ENCODE measurements at places on chromosomes 12 and 14. TPM values are rescaled to one million over a fixed set of nuclear protein-coding genes. Genes with fewer than 3 reads are reported as not detected.

- H3K27ac ChIP-seq = no peak overlapping the region
- no peak for DNase-seq
- H3K4me3 ChIP-seq = no peak overlapping the region
- no peaks in the 10 kb centered on the region for H3K27me3 ChIP-seq
- H3K36me3 ChIP-seq = no peaks in the 10 kb centered on the region
- no peaks in the 10 kb centered on the region for H3K4me1 ChIP-seq
Observed at GRCh38 chr12:103470664-103471063, 25.1 kb downstream of the C12orf42 start.

GRCh38 chr14:101009531-101009930, 106.0 kb upstream of the RTL1 start:
- H3K4me1 ChIP-seq = no peaks in the 10 kb centered on the region
- H3K4me3 ChIP-seq = no peak overlapping the region
- no peaks in the 10 kb centered on the region for H3K36me3 ChIP-seq

DNA sequence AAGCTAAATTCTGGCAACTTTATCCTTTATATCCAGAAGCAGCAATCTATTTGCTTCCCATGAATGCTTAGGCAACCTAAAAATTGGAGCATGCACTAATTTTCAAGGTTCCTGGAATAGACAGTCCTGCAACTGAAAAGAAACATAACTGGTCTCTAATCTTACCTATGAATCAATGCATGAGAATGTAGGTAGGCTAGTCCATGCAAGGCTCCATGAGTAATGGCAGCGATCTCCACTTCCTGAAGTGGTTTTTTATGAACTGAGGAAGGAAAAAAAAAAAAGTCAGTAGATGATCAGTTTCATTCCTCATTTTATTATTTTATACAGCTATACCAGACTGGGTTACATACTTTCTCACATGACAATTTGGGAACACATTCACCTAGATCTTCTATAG, 102.0 kb downstream of the PEBP1 start:
- H3K27me3 ChIP-seq = no peaks in the 10 kb centered on the region
- DNase-seq = no peak
- H3K27ac ChIP-seq = no peak overlapping the region
- H3K4me1 ChIP-seq = no peaks in the 10 kb centered on the region

GRCh38 chr14:102683399-102684297, 91.2 kb downstream of the RCOR1 start:
- peak overlapping the region; percentile 42 for H3K4me3 ChIP-seq
- H3K27ac ChIP-seq = no peak overlapping the region
- no peaks in the 10 kb centered on the region for H3K27me3 ChIP-seq
- H3K36me3 ChIP-seq = no peaks in the 10 kb centered on the region
- DNase-seq = peak; percentile 39
- H3K4me1 ChIP-seq = no peaks in the 10 kb centered on the region

The COCH gene
- total RNA-seq = 1.6 TPM

- no peaks in the 10 kb centered on the region for H3K27me3 ChIP-seq
- no peaks in the 10 kb centered on the region for H3K4me1 ChIP-seq
- no peak overlapping the region for H3K27ac ChIP-seq
- H3K4me3 ChIP-seq = no peak overlapping the region
- no peak for DNase-seq
Observed at GRCh38 chr12:101042211-101042610, 167.8 kb downstream of the SLC5A8 start.

DNA sequence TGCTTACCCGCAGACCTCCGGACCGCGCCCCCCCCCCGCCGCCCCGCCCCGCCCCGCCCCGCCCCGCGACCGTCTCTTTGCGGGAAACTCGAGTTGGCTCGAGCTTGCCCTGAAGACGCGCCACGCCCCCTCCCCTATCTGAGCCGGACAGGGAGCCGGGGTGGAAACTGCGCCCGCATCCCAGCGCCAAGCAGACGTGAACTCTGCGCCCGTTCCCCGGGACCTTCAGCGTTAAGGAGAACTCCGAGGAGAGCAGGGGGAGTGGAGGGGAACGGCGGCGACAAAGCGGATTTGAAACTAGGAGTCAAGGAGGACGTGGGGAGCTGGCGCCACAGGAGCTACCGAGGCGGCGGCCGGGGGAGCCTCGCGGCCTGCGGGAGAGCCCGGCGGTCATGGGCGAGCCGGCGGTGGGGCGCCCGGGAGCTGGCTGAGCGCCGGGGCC, at the start of gene KCNK13:
TSS of gene KCNK13 (plus strand) at position 310 of the 442 bp plus-strand sequence. CDS start 212 bp downstream, outside the sequence.
- peak; percentile 62 for DNase-seq
- H3K4me3 ChIP-seq = no peak within 1 kb of the TSS
- H3K36me3 ChIP-seq = no peaks in the 10 kb centered on the region
- H3K4me1 ChIP-seq = peaks cover 5% of the 10 kb centered on the region
- no peak within 1 kb of the TSS for H3K27ac ChIP-seq

The CMTM5 gene
- 0.54 TPM for total RNA-seq

GRCh38 chr14:44462381-44462780, 44.7 kb downstream of the FSCB start:
- no peaks in the 10 kb centered on the region for H3K36me3 ChIP-seq
- H3K27me3 ChIP-seq = no peaks in the 10 kb centered on the region
- H3K27ac ChIP-seq = no peak overlapping the region
- no peak for DNase-seq
- no peak overlapping the region for H3K4me3 ChIP-seq

DNA sequence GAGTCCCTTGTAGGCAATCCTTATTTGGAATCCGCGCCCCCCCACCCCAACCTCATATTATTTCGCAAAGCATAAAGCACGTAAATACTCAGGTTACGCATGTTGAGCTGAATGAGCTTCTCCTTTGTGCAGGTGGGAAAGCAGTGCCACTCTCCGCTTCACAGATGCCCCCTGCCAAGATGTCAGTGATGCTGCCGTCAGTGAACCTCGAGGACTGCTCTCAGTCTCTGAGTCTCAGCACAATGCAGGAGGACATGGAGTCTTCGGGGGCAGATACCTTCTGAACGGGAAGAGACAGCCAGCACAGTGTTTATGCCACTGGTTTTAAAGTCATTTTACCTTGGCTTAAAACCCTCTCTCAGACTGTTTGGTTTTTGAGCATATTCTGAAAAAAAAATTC, 90.1 kb upstream of the DACT1 start:
- no peak overlapping the region for H3K27ac ChIP-seq
- no peak for DNase-seq
- H3K4me1 ChIP-seq = no peaks in the 10 kb centered on the region
- no peaks in the 10 kb centered on the region for H3K27me3 ChIP-seq
- H3K4me3 ChIP-seq = no peak overlapping the region

GRCh38 chr14:66680216-66680615, 172.3 kb downstream of the GPHN start:
- H3K27ac ChIP-seq = no peak overlapping the region
- DNase-seq = no peak
- no peaks in the 10 kb centered on the region for H3K36me3 ChIP-seq
- H3K27me3 ChIP-seq = no peaks in the 10 kb centered on the region
- H3K4me1 ChIP-seq = no peaks in the 10 kb centered on the region
- H3K4me3 ChIP-seq = no peak overlapping the region

- no peak overlapping the region for H3K4me3 ChIP-seq
- DNase-seq = no peak
- H3K27me3 ChIP-seq = no peaks in the 10 kb centered on the region
- H3K27ac ChIP-seq = no peak overlapping the region
- H3K36me3 ChIP-seq = no peaks in the 10 kb centered on the region
Observed at GRCh38 chr12:68335462-68335861, 3.3 kb upstream of the MDM1 start.

DNA sequence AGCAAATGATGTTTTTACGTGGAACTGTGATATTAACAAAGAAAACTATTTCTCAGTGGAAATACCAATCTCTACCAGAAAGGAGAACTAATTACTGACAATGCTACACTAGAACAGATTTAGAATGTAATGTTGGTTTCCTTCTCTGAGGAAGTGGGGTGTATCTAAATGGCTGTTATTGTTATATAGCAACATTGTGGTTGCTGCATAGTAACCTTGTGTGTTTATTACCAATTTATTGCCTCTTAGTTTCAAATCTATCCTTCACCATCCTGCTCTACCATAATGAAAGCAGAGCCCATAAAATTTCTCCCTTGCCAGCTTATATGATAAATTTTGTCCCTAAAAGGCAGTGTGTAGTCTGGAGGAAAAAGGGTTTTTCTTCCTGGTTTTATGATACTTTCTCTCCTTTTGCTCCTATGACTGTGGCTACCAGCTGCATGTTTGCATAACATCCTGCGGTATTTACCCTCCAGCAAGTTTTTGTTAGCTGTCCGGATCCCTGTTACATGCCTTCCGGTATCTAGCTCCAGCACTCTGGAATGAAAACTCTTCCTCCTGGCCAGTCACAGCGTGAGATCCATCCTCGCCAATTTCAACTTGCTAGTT, 5.7 kb upstream of the KLRK1 start:
- no peak for DNase-seq
- H3K4me3 ChIP-seq = no peak overlapping the region
- no peaks in the 10 kb centered on the region for H3K27me3 ChIP-seq

The NRIP2 gene
- 11.7 TPM for total RNA-seq

GRCh38 chr14:103960457-103961055, 18.2 kb upstream of the RD3L start:
- H3K36me3 ChIP-seq = no peaks in the 10 kb centered on the region
- no peaks in the 10 kb centered on the region for H3K27me3 ChIP-seq
- peak; percentile 37 for DNase-seq
- no peak overlapping the region for H3K4me3 ChIP-seq
- H3K27ac ChIP-seq = no peak overlapping the region

- no peak overlapping the region for H3K27ac ChIP-seq
- no peaks in the 10 kb centered on the region for H3K4me1 ChIP-seq
- H3K36me3 ChIP-seq = no peaks in the 10 kb centered on the region
- H3K4me3 ChIP-seq = no peak overlapping the region
- DNase-seq = no peak
- no peaks in the 10 kb centered on the region for H3K27me3 ChIP-seq
Observed at GRCh38 chr14:63777024-63777423, 49.2 kb upstream of the SGPP1 start.

- H3K4me1 ChIP-seq = peaks cover 7% of the 10 kb centered on the region
- no peak for DNase-seq
- no peaks in the 10 kb centered on the region for H3K27me3 ChIP-seq
- H3K27ac ChIP-seq = peak overlapping the region; percentile 6
Observed at GRCh38 chr12:110224379-110225304, 56.4 kb upstream of the ATP2A2 start.

The NGB gene
- total RNA-seq = not detected

The PTGDR gene
- total RNA-seq = 3.1 TPM

DNA sequence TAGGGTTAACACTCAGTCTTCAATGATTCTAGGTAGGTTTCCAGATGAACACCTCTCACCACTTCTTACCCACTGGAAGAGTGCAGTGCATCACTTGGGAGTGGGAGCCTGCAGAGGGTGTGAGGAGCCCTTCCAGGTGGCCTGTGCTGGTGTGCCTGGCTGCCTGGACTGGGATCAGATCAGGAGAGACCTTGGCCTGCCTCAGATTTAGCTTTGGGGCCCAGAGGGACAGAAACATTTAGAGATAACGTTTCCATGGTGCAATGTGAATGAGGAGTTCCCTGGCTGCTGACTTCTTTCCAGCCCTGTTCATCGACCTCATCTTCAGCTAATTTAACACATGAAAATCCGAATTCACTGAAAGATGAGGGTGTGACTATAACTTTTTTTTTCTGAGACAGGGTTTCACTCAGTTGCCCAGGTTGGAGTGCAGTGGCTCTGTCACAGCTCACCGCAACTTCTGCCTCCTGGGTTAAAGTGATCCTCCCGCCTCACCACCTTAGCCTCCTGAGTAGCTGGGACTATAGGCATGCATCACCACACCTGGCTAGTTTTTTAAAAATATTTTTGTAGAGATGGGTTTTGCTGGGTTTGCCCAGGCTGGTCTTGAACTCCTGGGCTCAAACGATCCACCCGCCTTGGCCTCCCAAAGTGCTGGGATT, 53.6 kb downstream of the SUSD6 start:
- no peak for DNase-seq
- peak overlapping the region; percentile 26 for H3K27ac ChIP-seq
- peaks cover 33% of the 10 kb centered on the region for H3K4me1 ChIP-seq

DNA sequence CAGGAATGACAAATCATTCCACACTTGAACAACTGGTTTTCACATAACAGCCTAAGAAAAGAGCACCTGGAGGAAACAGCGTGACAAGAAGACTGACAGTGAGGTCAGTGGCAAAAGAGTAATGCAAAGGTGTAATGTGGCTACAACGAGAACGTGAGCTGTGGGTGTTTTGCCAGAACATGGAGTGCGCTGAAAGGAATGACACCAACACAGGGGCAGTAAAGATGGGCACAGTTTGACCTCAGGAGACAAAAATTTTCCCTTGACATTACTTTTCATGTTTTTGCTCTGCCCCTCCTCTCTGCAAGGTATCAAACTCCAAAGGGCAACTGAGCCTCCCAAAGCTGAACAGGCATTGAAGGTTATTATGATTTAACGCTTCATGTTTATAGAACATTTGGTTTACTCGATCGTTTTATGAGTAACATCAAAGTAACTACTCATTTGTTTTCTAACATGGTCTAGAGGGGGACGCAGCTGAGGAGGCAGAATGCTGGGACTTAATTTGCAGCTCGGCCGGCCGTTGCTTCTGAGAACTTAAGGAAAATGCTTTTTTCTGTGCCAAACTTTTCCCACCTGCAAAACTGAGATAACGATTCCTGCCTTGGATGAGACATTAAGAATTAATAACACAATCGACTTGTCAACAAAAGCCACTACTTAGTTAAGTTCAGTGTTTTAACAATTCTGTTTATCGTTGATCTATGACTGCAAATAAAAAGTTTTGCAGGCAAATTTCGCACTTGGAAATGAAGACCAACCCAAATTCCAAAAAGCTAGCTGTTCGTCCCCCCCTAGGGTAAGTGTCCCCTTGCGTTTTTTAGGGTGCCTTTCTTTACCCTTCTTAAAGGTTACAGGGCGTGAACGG, 954 bp downstream of the HAUS4 start:
- no peak for DNase-seq
- H3K4me3 ChIP-seq = peak overlapping the region; percentile 86
- peak overlapping the region; percentile 92 for H3K27ac ChIP-seq
- no peaks in the 10 kb centered on the region for H3K27me3 ChIP-seq
- H3K36me3 ChIP-seq = no peaks in the 10 kb centered on the region
- no peaks in the 10 kb centered on the region for H3K4me1 ChIP-seq

The LIN7A gene
- total RNA-seq = 9.7 TPM

The ISCU gene
- total RNA-seq = 183 TPM

All from kidney (tissue), 22 donors.